AG04449 (cell line): ENCODE measurements at places on chromosomes 7 and 10.

- no peak for DNase-seq
Observed at GRCh38 chr7:78620920-78621319, 822.3 kb downstream of the PHTF2 start.

DNA sequence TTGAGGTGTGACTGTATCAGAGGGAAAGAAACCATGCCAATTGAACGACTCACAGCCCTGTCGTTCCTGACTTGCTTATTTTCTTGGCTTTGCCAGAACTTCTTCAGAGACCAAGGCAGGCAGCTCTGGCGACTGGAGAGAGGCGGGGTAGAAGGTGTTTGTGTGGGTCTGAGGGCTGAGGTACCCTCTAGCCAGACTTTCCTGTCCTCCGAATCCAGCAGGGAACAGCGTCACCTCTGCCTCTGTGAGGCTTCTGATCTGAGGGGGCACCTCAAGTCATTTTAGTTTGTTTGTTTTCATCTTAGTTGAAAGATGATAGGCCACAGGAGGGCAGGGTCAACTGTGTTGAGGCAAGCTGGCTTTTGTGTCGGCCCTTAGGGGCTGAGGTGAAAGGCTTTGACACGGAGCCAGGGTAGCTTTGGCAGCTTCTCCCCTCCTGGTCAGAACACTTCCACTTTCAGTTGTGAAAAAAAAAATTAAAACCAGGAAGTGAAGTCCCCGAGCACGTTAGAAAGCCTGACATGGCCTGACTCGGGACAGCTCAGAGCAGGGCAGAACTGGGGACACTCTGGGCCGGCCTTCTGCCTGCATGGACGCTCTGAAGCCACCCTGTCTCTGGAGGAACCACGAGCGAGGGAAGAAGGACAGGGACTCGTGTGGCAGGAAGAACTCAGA, 1.9 kb downstream of the ACSL5 start:
- no peak for DNase-seq

DNA sequence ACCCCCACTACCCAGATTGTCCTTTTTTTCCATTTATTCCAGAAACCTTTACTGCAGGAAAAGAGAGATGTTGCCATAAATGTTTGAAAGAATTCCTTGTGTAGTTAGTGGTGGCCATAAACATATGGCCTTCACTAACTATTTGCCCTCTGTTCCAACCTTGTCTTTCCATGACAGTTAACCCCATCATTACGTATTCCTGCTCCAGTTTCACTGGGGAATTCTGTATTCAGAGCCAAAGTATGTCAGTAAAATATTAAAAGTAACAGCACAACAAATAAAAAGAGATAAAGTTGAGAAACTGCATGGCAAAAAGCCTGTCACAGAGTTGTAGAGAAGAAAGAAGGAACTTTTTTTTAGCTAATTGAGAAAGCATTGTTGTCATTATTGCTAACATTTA, 261.3 kb downstream of the BICC1 start:
- no peak for DNase-seq

GRCh38 chr7:43621729-43622448, 39.0 kb downstream of the STK17A start:
- no peak for DNase-seq

- DNase-seq = no peak
Observed at GRCh38 chr7:135920478-135920877, 56.7 kb downstream of the MTPN start.

DNA sequence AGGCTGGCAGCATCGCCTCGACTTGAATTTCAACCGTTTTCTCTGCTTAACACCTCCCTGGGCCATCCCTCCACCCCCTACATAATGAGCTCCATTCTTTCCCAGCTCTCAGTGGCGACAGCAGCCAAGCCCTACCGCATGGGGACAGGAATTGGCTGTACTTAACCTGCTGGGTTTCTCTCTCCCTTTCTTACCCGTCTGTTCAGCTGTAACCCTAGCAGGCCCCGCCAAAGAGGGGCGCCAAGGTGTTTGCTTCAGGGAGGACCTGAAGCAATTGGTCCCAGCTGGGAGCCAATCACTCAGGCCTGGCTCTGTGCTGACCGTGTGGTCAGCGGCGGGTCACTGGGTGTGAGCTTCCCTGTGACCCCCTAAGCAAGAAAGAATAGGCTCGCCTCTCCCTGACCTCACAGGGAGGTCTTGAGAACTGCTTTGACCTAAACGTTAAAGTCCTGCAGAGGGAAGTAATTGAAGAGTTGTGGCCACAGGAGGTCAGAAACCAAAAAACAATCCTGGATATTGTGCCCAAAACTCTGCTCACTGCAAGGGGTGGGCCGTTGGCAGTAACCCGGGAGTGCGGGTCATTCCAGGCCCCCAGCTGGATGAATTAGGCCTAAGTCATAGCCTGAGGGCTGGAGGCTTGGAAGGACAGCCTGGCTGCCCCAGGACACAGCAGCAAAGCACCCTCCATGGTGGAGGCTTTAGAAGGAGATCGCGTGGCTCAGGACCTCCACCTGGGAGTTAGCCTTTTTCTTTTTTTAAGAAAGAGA, 114.6 kb downstream of the ITIH5 start:
- DNase-seq = no peak

DNA sequence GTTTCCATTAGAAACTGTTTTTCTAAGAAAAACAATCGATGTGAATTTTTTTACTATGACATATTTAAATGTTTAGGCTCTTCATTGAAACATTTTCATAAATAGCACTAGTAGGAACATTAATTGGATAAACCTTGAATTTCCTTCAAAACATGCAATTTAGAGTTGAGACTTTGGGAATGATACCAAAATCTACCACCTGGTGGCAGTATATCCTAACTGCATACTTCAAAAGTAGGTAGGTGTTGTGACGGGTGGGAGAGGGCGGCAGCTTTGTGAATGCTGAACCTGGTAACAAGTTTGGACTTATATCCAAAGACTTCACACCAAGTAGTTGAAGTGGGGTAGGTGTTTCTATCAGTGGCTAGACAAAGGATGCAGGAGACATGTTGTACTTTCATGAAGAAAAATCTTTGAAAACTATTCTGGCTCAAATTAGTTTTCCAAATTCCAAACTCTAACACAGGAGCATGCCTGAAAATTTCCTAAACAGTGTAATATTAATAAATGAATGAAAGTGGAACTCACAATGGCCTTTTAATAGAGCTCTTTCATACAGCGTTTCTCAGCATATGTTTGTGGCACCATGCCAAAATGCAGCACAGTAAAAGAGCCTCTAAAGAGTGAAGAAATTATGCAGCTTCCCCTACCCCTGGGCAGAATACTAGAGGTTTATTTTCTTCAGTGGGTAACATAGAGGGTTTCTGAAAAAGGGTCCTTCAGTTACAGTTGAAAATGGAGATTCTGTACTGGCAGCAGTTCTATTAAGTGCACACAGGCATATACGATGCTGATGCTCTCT, 201.0 kb upstream of the TPK1 start:
- no peak for DNase-seq

GRCh38 chr10:128263891-128264688, 137.9 kb upstream of the MKI67 start:
- no peak for DNase-seq

DNA sequence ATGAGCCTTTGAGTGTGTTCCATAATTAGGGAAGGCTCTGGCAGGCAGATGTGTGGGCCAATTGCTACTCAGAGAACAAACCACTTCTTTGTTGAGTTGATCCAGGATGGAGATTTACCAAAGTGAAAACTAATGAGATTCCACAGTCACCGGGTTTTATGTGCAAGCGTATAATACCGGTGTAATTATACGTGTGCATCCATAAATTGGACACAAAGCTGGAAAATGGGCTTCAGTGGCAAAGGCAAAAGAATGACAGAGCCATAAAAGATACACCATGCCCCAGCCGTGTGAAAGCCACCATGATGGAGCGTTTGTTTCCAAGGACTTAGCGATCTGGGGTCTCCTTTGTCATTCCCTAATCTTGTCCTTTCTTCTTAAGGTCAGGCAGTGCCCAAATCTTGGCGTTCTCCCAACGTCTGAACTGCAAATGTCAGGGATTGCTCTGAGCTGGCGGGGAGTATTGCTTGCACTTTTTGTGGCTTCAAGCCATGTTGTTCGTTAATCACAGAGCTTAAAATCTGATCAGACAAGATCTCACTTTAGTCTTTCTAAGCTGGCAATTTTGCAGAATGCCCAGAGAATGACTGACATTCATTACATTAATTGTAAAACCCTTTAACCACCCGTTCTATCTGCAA, 70.1 kb downstream of the NPTX2 start:
- no peak for DNase-seq
